ENCODE measurements at places on chromosomes 1 and 21. TPM values are rescaled to one million over a fixed set of nuclear protein-coding genes. Genes with fewer than 3 reads are reported as not detected.

The NCSTN gene
- total RNA-seq: 82.8 TPM

The SNX7 gene
- total RNA-seq: 54.9 TPM

The C4BPB gene
- total RNA-seq: not detected

The KCNE2 gene
- total RNA-seq: not detected

The AMY2A gene
- total RNA-seq: not detected

Data from epithelial cell of umbilical artery (primary cell).